Kidney epithelial cell (primary cell): ENCODE measurements at places on chromosomes 2 and 18.
A peak's percentile ranks its signal among the peaks of the same experiment; 100 is the strongest.

DNA sequence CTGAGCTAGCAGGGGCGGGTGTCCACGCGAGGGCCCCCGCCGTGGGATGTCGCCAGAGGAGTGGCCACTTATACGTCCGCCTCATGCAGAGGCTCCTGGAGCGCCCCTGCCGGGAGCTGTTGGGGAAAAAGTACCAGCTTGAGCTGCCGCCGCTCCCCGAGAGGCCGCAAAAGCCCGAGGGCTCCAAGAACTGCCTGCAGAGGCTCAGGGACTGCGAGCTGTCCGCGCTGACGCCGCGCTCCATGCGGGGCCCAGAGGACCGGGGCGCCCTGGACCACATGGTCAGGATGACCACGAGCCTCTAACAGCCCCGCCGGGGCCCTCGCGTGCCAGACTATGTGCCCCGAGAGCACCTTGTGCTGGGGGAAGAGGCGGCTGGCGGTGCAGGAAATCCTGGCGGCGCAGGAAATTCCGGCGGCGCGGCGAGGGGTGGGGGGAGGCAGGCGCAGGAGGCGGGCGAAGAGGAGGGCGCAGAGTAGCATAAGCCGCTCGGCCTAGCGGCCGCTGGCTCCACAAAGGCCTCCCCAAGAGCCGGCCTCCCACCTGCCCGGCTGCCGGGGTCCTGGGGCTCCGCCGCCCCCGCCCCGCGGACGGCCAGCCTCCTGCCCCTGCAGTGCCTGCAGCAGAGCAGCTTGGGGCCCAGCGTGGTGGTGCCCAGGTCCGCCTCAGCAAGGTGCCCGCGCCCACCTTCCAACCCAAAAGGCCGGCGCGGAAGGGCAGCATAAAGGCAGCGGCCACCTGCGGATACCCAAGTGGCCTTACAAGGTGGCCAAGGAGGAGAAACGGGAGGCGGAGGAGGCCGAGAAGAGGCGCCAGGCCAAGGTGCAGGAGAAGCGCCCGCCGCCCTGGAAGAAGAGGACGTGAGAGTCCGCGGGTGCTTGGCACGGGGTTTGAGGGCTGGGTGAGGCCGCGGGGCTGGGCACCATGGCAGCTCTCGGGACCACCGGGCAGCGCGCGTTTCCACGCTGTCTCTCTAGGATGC is 42.1 kb upstream of the TRIM43B start:
- DNase-seq: no peak

GRCh38 chr18:78939105-78939504 is 40.5 kb upstream of the SALL3 start:
- no peak for DNase-seq

- DNase-seq: no peak
Observed at GRCh38 chr18:75377258-75377657, 50.2 kb downstream of the SMIM21 start.

DNA sequence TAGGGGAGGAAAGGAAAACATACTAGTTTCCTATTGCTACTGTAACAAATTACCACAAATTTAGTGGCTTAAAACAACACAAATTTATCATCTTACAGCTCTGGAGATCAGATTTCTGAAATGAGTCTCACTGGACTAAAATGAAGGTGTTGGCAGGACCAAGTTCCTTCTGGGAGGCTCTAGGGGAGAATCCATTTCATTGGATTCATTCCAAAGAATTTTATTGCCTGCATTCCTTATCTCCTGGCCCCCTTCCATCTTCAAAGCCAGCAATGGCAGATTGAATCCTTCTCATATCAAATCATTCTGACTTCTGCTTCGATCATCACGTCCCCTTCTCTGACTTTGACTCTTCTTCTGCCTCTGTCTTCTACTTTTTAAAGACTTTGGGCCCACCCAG is 250.9 kb downstream of the IRS1 start:
- no peak for DNase-seq

GRCh38 chr2:157473581-157473980 is 29.7 kb upstream of the CYTIP start:
- DNase-seq: no peak

- no peak for DNase-seq
Observed at GRCh38 chr18:46096651-46097300, 1.3 kb downstream of the ATP5F1A start.

DNA sequence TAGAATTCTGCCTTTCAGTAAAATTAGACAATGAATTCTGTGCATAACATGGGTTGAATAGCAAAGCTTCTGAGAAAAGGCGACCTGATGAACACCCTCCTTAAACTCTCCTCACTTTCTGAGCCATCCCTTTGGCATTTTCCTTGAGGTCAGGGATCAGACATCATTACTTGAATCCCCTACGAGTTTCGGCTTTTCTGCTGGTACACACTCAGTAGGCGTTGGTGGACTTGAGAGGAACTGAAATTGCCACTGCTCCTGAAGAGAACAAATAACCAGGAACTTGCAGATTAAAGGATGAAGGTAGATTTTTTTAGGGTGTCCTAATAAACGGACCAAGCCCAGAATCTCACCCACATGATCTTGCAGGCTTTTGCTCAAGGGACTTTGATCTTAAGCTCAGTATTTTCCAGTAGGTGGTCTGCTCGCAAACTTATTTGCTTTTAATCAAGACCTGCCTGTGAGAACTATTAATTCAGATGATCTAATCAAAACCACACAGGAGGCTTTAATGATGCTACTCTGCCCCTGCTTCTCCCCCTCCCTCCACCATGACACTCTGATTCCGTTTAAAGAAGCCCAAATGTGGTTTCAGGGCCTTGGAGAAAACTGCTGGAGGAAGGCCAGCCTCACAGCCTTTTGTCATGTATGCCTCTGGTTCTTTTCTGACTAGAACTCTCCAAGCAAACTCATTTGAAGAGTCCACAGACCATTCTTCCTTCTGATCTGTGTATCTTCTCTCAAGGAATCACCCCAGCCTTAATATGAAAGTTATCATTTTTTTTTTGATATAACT is 124.9 kb downstream of the PRKCE start:
- no peak for DNase-seq

DNA sequence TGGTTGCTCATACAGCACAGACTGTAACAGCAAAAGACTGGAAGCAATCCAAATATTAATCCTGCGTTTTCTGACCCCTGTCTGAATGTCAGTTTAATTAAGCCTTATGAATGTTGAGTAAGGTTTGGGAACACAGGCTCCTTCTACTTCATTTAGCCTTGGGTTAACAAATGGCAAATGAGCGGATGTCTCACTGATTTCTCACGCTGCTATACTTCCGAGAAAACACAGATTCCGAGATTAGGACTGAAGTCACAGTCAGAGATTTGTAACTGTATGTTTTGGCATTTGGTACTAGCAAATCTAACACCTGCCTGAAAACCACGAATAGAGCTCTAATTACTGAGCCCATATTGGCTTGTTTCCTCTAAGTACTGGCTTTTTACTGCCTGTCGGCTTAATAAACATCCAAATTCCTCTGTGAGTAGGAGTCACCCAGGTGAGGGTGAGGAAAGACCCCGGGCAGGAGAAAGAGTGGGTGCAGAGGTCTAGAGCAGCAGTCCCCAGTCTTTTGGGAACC is 10.6 kb downstream of the MC5R start:
- no peak for DNase-seq

DNA sequence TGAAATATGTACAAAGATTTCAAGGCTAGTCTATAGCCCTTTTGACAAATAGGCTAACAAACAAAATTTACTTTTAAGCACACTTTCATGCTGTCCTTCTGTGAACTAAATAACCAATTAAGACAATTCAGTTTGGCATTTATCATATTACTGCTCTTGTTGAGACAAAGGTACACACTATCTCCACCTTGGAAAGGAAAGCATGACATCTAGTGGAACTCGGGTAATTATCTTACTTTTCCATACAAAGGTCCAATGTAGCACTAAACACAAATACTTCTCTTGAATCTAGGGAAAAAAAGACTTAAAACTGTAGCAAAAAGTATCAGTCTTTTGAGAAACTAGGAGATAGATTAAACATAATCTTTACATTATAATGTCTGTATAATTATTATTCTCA is 125.0 kb upstream of the CD226 start:
- DNase-seq: peak; percentile 7

DNA sequence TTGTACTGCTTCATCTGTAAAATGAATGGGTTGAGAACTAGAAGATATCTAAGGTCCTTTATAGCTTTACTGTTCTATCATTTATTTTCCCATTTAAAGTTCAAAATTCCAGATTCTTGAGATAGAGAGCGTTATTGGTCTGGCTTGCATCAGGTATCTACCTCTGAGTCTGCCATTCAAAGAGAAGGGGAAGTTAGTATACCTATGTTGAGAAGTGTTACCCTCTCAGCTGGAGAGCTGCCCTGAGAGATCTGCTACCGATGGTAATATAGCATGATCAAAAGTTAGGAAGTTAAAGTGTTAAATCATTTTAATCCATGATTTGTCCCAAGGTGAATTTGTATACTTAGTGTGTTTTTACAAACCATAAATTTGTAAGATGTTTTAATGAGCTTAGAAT is 7.4 kb downstream of the EPC2 start:
- no peak for DNase-seq

- no peak for DNase-seq
Observed at GRCh38 chr2:103808814-103809213, 1045.1 kb upstream of the POU3F3 start.

DNA sequence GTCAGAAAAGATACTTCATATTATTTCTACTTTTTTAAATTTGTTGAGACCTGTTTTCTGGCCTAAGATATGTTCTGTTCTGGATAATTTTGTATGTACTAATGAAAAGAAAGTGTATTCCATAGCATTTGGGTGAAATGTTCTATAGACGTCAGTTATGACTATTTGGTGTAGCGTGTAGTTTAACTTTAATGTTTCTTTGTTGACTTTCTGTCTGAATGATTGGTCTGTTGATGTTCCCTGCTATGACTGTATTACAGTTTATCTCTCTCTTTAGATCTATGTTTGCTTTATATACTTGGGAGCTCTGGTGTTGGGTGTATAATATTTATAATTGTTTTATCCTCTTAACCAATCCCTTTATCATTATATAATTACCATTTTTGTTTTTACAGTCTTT is 352.4 kb downstream of the PTPRM start:
- DNase-seq: no peak

DNA sequence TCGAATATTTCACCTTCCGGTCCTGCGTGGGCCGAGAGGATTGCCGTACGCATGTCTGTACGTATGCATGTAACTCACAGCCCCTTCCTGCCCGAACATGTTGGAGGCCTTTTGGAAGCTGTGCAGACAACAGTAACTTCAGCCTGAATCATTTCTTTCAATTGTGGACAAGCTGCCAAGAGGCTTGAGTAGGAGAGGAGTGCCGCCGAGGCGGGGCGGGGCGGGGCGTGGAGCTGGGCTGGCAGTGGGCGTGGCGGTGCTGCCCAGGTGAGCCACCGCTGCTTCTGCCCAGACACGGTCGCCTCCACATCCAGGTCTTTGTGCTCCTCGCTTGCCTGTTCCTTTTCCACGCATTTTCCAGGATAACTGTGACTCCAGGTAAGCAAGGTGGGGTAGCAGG is at the start of gene SERPINB5:
Gene SERPINB5, plus strand, starts transcription at position 291 of the 400 bp plus-strand sequence. CDS start 7,471 bp downstream, outside the sequence.
- no peak for DNase-seq

- DNase-seq: no peak
Observed at GRCh38 chr2:100274076-100274475, 48.2 kb downstream of the LONRF2 start.

DNA sequence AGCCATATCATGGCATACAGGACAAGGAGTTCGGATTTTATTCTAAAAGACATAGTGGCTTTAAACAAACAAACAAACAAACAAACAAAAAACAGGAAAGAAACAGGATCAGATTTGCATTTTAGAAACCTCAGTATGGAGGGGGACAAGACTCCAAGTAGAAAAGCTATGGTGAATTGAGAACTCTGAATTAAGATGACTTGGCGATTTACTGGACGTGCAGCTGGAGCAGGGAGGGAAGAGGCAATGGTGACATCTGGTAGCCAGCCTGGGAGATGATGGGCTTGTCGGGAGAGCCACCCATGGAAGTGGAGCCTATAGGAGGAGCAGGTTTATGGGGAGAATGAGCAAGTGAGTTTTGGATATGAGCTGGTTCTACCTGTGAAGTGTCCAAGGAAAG is 13.2 kb downstream of the CPLX4 start:
- no peak for DNase-seq

DNA sequence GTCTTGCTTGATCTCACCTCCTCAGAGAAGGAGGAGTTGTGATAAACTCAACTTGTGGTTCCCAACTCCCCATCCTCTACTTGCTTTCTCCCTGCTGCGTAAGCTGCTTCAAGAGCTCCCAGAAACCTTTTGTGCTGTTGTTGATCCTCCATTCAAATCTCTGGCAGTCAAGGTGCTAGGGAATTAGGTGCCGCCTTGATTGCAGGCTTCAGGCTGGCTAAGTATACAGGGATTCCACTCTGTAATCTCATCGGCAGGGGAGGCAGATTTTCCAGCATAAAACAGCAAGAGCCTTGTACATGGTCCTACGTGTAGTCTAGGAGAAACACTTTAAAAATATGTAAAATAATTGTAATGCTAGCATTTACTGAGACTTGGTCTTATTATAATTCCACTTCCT is 116.2 kb upstream of the DDX18 start:
- DNase-seq: no peak

DNA sequence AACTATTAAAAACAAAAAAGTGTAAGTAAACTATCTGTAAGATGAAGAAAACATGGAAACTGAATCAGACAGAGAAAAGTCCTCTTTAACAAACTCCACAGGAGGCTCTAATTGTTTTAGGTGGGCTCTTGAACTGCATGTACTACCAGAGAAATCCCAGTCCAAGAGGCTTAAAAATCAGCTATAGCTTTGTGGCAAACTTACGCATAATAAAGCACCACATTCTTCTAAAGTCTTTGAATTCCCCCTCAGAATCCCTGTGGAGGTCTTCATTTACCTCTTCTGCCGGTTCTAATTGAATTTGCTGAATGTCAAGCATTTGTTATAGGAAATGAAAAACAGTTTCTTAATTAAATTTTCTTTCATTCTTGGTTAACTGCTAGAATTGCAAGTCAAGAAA is 40.8 kb downstream of the CHN1 start:
- DNase-seq: no peak

DNA sequence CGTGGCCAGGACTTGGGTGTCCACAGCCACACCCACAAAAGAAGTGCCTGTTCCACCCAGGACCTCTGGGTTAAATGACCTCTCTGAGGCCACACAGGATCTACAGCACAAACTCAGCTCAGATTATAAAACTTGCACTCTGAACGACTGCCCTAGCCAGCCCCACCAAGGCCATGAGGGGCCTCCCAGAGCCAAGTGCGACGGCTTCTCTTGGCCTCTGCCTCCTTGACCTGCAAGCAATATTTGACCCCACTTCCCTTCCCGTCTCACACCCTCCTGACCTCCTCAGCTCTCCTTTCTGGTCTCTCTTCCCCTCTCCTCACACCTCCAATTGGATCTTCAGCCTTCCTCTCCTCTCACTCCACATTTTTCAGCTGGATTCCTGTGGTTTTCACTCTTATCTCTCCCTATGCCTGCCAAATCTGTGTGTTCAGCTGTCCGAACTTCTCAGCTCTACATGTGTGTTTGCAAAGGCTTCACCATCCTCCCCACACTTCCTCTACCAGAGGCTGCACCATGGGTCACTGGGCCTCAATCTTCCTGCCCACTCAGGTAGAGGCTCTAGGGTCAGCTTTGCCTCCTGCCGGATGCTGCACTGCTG is 25.3 kb upstream of the STEAP3 start:
- DNase-seq: no peak
